ENCODE measurements at places on chromosomes 2 and 18. TPM values are rescaled to one million over a fixed set of nuclear protein-coding genes. Genes with fewer than 3 reads are reported as not detected.

The STAT1 gene
- 86.4 TPM for total RNA-seq

The CCDC150 gene
- total RNA-seq, result 13.6 TPM

The OTOS gene
- total RNA-seq, result not detected

The MBOAT2 gene
- 33.9 TPM for total RNA-seq

The ARHGAP15 gene
- total RNA-seq, result 1.9 TPM

The IER3IP1 gene
- 39.5 TPM for total RNA-seq

The BOD1L2 gene
- not detected for total RNA-seq

The ALPG gene
- total RNA-seq, result not detected

The TTC39C gene
- total RNA-seq, result 18.1 TPM

The RNF25 gene
- 37.5 TPM for total RNA-seq

The TUBA4B gene
- not detected for total RNA-seq

The LYPD1 gene
- 23.7 TPM for total RNA-seq

The OR6B2 gene
- total RNA-seq, result not detected

Data from RPMI7951 (cell line).